ENCODE measurements at places on chromosomes 5 and 9.
A peak's percentile ranks its signal among the peaks of the same experiment; 100 is the strongest.

- no peak for DNase-seq
These were observed 3.8 kb downstream of the EGR1 start for GRCh38 chr5:138468966-138469539.

DNA sequence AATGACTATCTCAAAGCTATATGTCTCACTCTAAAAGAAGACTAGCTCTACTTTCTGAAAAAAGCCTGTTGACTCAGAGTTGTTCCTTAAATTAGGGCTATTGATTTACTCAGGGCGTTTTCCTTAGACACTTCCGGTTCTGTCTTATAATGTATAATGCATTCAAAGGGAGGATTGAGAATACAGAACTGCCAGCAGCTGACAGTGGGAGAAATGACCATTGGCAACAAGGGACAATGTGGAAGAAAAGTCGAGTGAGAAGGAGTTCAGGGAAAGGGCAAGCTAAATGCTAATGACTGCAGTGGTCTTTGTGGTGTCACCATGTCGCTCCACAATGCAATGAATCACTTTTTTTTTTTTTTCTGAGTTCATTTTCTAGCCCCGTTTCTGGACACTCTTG is 65.7 kb upstream of the ANKH start:
- no peak for DNase-seq

DNA sequence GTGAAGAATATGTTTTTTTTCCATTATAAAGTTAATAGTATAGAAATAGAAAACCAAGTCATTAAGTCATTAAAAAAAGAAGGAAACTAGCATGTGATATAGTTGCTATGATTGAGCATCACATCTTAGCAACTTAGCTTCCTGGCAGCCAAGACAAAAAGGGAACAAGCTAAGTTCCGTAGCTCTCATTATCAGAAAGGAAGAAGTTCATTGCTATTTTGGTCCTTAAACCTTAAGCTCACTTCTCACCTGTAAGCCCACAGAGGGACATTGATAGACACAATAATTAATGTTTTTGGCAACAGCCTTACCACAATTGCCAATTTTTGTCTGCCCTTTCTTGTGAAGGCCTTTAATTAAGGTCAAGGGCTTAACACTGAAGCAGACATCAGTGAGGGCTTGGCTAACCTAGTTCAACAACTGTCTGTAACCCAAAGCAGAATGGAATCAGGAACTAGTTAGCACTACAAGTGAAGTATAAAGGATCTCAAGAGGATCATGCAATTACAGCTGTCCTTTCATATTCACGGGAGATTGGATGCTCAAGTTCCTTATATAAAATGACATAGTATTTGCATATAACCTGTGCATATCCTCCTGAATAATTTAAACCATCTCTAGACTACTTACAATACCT is 24.0 kb upstream of the KLF4 start:
- no peak for DNase-seq

GRCh38 chr5:122415030-122415800 is 103.2 kb downstream of the SNCAIP start:
- DNase-seq, result no peak

- peak; percentile 21 for DNase-seq
These were observed 5.1 kb downstream of the TLN1 start for GRCh38 chr9:35726931-35727330.

All from activated T-cell treated with anti-CD3 and anti-CD28 coated beads for 1 hour (primary cell).